ENCODE measurements at places on chromosomes 1 and 21.

DNA sequence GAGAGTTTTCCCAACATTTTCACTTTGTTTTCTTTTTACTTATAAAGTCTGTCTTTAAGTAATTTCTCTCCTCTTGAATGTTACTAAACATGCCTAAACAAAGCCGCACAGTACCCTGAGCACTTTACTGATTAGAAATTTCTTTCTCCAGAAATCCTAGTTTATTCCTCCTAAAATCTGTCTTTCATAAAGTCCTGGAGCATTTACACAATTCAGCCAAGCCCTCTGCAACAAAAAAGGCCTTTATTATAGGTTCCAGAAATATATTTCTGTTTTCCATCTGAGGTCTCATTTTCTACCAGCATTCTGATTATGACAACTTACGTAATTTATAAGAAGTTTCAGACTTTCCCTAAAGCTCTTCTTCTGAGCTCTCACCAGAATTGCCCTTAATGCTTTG, 549.5 kb upstream of the OLFM3 start:
- DNase-seq = no peak

- DNase-seq = no peak
Measured at GRCh38 chr1:30321996-30322858, 401.2 kb downstream of the MATN1 start.

DNA sequence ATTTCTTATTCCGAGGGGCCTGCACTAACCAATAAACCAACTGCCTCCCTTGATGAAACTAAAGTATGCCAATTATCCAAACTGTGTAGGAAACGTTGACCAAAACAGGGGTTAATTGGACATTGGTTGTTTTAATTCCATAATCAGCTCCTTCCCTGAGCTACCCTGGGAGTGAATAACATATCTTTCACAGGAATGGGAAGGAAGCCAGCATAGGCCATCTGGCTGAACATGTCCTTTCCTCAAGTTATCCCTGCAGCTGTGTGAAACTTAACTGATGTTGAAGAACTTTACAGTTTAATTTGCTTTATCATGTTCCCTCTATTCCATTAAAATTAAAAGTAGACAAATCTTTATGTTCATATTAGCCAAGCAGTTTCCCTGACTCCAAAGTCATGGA, 75.4 kb downstream of the NRIP1 start:
- no peak for DNase-seq

- DNase-seq = no peak
Measured at GRCh38 chr1:222010306-222010705, 268.4 kb upstream of the DUSP10 start.

- DNase-seq = no peak
Measured at GRCh38 chr1:36884801-36885200, 149.5 kb downstream of the GRIK3 start.

DNA sequence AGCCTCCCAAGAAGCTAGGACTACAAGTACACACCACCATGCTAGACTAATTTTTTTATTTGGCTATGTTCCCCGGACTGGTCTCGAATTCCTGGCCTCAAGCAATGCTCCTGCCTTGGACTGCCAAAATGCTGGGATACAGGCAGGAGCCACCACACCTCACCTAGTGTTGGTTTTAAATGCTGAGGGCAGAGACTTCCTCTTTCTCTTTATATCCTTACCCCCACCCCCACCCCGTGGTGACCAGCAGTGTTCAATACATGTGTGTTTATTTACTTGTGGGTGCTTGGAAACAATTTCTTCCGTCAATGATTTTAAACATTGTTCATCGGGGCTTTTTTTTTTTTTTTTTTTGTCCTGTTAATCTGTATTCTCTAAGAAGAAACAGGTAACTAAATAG, 158.9 kb downstream of the ZBTB18 start:
- no peak for DNase-seq

- no peak for DNase-seq
Measured at GRCh38 chr1:47783638-47784496, 213.3 kb downstream of the TRABD2B start.
